MG63 (cell line): ENCODE measurements at places on chromosomes 16 and 17.

DNA sequence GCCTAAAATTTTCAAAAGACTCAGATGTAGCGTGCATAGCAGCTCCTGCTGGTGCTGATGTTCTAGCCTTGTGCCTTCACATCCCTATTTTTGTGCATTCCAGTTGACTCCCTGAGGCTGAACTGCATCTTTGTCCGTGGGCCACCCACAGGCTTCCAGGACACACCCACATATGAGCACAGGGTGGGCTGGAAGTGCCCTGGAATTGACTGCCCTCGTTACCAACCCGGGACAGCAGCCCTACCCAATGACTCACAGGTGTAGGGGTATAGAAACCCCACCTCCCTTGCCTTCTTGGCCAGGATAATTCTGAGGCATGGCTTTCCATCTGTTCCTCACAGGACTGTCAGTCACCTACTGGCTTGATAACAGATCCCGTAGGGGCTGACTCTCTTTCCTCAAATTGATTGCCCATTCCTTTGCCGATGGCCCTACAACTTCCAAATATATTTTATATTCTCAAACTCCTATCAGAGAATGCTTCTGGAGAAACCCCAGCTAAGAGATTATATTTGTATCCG lies 65.9 kb upstream of the CDH13 start:
- no peak for DNase-seq

- no peak for DNase-seq
Observed at GRCh38 chr17:7323731-7324437, 5.3 kb downstream of the NEURL4 start.

- no peak for DNase-seq
Observed at GRCh38 chr16:89078172-89078571, 15.5 kb upstream of the ACSF3 start.

GRCh38 chr16:86726340-86726739 lies 148.0 kb downstream of the FOXL1 start:
- DNase-seq = no peak

DNA sequence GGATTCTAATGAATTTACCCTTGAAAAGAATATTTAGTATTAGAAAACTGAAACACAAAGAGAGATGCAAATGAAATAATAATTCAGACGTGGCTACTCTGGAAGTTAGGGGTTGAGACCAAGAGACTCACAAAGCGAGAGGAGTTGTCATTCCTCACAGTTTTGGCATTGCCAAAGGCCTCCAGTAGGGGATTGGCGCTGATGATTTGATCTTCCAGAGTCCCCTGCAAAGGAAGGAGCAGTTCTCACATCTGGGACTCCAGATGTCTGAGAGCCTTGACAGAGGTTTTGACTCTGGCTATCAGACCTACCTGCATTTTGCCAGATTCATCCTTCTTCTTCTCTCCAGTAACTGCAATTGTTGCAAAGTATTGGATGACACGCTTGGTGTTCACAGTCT lies 6.6 kb downstream of the MYH8 start:
- no peak for DNase-seq

- peak; percentile 32 for DNase-seq
Observed at GRCh38 chr17:45131616-45132319, 547 bp downstream of the PLCD3 start.

DNA sequence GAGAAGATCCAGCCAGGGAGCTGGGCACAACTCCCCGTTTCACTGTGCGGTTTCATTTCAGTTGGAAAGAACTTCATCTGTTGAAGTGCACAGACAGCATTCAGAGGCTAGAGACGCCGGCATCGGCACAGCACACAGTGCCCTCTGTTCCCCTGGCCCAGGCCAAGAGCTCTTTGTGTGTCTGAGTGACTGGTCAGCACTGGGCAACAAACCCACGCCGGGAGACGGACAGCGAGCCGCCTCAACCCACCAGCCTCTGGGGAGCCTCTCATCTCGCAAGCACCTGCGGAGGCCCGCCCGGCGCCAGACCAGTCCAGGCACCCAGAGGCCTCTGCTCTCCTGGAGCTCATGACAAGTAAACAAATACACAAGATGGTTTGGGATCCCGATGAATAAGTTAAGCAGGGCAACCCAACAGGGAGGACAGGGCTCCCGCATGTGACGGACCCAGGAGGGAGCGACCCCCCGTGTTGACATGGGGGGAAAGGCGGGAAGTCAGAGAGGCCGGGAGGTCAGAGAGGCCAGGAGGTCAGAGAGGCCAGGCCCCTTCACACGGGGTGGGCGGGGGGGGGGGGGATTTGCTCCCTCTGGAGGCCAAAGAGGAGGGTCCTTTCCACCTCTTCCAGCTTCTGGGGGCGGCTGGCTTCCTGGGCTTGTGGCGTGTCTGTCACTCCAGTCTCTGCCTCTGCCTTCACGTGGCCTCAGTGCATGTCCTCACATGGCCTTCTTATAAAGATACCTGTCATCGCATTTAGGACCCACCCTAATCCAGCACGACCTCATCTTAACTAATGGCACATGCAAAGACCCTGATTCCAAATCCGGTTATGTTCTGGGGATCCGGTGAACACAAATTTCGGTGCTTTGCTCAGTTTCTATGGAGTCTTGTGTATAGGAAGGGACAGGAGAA lies 25.8 kb upstream of the KLHDC4 start:
- DNase-seq = peak; percentile 66

DNA sequence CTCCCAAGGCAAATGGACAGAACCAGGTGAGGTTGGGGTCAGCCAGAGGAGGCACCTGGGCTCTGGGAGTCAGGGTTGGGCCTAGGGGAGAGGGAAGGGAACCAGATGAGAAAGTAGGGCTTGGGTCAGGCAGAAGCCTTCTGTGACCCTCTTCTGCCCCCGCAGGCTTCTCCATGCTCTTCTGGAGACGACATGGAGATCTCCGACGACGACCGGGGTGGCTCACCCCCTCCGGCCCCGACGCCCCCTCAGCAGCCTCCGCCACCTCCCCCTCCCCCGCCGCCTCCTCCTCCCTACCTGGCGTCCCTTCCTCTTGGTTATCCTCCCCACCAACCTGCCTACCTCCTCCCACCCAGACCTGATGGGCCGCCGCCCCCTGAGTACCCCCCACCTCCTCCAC lies 7.9 kb downstream of the SETD1A start:
- DNase-seq = no peak

- no peak for DNase-seq
Observed at GRCh38 chr16:24972608-24973220, 42.5 kb downstream of the ARHGAP17 start.

DNA sequence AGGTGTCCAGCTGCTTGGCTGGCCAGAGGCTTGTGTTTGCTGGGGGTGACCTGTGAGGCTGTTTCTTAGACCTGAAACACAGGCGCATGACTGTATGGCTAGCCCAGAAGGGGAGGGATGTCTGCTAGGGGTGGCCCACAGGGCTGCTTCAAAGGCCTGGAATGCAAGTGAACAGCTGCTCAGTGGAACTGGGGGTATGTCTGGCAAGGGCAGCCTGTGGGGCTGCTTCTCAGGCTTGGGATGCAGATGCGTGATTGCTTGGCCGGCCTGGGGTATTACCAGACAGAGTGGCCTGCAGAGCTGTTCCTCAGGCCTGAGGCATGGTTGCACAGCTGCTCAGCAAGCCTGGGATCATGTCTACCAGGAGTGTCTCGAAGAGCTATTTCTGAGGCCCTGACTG lies 20.5 kb downstream of the TANC2 start:
- DNase-seq = no peak

DNA sequence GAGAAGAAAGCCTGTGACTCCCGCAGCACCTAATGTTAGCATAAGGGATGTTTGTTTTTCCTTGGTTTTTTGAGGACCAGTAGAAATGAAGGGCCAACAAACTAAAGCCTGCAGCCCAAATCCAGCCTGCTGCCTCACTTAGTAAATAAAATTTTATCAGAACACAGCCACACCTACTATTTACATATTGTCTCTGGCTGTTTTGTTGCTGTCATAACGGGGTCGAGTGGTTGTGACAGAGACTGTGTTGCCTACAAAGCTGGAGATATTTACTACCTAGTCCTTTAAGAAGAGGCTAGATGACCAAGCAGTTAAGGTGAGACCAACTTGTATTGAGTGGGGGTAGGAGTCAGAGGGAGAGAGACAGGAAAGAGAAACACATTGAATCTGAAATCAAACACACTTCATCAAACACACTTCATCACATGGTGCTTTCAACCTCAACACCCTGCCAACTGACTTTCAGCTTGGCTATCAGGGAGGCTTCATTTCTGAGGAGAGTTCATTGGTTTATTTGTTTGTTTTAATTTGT lies 546.3 kb upstream of the CDH11 start:
- no peak for DNase-seq

GRCh38 chr16:26856791-26857190 lies 209.9 kb upstream of the C16orf82 start:
- no peak for DNase-seq

DNA sequence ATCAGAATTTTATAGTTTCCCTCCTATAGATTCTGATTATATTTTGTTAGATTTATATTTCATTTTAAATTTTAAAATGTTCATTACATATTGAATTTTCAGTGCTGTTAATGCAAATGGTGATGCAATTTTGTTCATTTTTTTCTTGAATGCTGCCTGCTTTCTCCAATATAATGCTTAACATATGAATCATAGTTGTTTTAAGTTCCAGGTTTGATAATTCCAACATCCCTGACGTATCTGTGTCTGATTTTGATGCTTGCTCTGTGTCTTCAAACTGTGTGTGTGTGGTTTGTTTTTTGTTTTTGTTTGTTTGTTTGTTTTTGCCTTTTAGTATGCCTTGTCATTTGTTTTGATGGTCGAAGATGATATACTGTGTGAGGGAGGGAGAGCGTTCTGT lies 134.7 kb upstream of the ELAC2 start:
- DNase-seq = no peak

DNA sequence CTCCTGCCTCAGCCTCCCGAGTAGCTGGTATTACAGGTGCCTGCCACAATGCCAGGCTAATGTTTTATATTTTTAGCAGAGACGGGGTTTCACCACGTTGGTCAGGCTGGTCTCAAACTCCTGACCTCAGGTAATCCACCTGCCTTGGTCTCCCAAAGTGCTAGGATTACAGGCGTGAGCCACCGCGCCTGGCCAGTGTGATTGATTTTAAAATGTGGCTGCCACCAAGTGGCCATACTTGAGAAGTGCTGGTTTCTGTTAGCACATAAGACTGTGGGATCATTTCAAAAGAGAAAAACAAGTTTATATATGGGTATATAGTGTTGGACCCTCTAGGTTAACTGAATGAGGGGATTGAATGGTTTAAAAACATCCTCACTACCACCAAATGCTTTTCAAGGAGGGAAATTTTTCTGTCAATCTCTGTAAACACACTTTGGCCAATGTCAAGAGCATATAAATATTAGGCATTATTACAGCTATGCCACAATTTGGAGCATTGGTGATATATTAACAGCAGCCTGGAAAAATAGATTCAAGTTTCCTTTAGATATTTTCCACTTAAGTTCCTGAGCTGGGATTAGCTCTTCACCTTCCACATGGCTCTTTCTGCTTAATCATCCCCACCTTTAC lies 13.5 kb upstream of the DHRS13 start:
- DNase-seq = no peak

DNA sequence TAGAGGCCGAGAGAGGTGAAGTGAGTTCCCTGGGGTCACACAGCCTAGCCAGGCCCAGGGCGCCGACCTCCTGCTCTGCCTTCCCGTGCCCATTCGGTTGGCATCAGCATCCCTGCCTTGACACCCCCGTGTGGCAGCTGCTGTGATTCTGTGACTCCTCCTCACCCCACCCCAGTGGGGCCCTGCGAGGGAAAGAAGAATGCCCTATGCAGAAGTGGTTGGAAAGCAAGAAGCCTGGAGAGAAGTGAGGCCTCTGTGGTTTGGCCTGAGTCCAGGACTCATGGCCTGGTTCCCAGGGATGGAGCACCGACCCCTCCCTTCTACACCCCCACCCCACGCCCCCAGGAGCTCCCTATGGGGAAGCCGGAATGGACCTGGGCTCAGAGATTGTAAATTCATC lies 296.2 kb downstream of the SEC14L1 start:
- DNase-seq = peak; percentile 77

DNA sequence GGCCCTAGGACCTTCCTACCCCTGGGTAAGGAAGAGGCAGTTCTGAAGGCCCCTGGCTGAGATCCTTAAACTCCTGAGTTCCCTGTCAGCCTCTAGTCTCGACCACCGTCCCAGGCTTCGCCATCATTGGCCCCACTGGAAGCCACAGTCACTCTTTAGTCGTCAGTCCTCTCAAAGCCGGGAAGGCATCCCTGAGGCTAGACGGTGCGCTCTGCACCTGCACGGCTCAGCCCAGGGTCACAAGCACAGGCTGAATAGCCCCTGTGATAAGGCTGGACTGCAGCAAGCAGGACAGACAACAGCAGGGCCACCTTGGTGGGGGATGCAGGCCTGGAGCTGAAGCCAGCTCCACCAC lies 3.3 kb upstream of the HEXIM1 start:
- DNase-seq = no peak

DNA sequence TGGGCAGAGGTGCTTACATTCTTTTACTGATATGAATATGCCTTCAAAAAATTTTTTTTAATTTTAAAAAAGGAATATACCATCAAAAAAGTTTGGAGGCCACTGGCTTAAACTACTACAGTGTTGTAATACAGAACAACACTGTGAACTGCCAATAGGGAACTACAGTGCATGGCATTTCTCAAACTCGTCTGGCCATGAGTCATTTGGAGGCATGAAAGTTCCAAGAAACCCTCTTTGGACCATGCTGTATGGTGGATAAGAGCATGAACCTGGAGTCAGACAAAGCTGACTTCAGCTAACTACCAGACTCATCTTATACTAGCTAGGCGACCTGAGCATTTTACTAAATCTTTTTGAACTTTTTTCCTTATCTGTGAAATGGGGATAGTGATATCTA lies 9.2 kb upstream of the NF1 start:
- DNase-seq = peak; percentile 46

DNA sequence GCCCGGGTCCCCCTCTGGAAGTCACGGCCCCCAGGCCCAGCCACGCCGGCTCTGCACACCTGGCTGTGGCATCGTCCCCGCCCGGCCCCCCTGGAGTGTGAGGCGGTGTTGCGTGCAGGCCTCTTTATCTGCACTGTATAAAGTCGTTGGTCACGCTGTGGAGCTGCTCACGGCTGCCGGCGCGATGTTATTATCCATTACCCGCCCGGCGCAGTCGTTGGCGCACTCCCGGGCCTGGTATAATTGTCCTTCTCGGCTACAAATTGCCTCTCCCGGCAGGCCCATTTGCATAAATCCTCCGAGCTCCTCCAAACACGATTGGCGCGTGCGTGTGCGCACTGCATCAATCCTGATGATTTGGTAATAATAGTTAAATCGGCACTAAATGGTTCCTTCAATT lies 57.8 kb downstream of the BAHCC1 start:
- no peak for DNase-seq

GRCh38 chr17:66713533-66714042 lies 121.3 kb upstream of the CACNG5 start:
- DNase-seq = no peak

DNA sequence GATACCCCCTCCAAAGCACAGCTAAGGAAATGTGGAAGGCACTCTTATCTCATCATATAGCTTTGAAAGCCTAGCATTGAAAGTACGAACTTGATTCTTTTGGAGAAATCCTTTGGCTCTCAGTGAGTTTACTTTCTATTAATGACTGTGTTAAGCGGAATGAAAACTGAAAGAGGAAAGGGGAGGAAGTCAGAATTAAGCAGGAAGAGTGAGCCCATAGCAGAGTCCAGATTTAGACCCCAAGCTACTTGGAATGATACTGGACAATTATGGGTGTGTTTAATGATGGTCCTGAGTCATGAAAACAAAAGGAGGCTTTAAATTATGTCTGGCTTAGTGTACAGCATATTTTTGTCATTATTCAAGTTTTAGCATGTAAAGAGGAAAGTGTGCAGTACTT lies 42.2 kb downstream of the TENT4B start:
- DNase-seq = no peak

GRCh38 chr16:56352351-56353053 lies 72.8 kb downstream of the AMFR start:
- no peak for DNase-seq

GRCh38 chr17:17518014-17518413 lies 21.8 kb upstream of the RASD1 start:
- DNase-seq = no peak
